ENCODE measurements at places on chromosomes 3 and 15.
A peak's percentile ranks its signal among the peaks of the same experiment; 100 is the strongest.

GRCh38 chr15:94460624-94461023 lies 229.3 kb downstream of the MCTP2 start:
- DNase-seq: no peak

DNA sequence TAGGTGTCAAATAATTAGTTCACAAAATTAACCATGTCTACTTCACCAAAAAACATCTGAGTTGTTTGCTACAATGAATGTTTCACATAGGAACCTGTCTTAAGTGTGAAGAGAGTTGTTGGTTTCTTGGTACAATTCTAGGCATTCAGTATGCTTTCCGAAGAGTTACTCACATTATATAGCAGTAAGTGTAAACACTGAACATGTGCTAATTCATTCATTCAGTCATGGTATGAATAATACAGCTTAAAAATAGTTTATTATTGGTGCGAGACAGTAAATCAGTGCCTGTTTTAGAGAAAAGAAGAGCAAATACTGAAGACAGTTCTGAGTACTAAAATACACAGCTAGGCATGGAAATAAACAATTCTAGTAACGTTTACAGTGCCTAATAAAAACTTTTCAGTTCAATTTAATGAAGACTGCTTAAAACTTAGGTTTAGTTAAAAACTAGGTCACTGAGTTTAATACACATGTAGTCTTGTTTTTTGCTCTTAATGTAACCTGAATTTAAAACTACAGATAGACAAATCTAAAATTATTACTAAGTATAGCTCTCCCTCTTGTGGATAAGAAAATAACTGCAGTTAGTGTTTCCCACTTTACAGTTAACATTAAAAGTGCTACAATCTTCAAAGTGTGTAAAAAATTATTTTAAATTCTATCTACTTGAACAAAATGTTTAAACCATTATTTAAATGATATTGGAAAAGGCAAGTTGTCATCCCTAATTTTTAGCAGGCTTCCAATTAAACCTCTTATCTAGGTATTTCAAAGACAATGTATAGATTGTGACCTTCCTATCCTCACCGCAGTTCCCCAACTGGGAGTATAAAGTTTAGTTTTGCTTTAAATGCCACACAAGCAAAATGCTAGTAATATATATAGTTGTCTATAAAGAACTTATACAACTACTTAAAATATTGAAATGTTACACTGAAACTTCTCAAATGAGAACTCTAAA lies 20.1 kb upstream of the ZCWPW2 start:
- peak; percentile 76 for DNase-seq

DNA sequence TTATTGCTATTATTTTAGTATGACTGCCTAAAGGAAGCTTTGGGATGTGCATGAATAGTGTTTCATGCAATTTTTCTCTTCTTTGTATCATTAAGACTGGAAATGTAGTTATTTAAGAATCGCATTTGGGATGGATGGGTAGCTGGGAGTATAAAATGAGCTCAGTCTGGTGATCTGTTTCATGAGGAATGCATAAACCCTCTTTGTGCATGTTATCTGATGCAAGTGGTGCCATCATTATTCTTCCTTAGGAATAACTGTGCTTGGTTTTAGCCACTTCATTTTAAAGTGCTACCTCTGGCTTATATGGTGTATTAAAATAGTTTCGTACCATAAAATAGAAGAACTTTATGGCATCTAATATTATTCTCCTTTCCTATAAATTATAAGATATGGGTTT lies 535.6 kb downstream of the GRM7 start:
- DNase-seq: no peak

DNA sequence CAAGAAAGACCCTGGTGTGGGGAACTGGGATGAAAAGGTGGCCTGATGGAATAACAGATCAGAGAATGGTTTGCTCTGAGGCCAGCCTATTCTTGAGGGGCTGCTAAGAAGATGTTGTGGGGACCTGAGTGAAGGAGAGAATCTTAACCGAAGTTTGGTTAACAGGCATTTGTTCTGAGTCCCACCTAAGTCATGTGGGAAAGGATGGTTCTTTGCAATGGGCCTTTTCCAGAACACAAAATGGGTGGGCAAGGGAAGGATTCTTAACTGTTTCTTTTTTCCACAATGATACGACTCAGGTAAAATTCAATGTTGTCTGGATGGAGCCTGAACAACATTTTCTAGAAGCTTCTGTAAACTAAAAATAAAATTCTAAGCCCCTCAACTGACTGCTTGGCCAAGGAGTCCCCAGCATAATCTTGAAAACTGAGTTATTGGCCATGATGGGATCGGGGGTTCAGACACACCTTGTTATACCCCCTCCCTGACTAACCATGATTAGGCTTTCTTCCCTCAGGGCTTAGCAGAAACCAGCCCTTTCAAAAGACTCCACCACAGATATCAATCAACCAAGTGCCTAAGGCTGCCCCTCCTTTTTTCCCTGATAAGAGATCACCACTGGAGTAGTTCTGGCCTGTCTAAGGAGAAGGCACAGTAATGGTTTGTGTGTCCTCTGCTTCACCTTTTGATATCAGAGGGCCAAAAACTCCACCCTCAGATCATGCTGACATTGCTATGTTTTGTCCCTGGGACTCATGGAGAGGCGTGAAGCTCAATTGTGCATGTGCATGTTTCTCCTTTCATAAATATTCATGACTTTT lies 30.1 kb downstream of the SCN11A start:
- DNase-seq: peak; percentile 52

DNA sequence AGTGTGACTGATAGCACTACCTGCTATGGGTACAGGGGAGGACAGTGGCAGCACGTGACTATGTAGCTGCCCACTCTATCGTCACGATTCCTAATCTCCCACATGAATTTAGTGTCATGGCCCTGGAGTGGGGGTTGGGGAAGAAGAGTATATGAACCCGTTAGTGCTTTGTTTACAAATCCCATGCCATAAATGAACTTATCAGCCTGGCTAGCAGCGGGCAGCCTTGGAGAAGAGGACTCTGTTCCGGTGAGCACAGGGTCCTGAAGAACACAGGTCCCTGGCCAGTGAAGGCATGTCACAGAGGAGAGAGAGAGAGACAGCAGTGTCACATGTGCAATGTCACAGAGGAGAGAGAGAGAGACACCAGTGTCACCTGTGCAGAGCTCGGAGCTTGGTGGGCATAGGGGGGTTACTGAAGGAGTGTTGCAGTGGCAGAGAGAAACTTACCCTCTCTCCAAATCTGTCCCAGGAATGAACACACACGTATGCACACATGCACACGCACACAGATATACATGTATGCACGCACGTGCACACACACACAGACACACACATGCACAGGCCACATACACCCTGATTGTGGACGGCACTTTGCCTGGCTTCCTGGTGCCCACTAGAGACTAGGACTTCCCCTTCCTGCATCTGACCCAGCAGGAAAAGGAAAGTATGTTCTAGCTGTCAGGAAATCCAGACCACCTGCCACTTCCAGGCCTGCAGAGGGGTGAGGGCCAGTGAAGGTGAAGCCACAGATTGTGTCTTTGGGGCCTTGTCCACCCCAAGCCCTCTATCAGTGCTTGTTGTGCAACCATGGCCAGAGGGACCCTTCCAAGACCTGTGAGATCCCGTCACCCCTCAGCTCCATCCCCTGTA lies 26.3 kb downstream of the ITGA11 start:
- no peak for DNase-seq

GRCh38 chr3:40597441-40597840 lies 72.7 kb downstream of the ZNF621 start:
- DNase-seq: no peak

- DNase-seq: peak; percentile 44
These were observed 11.2 kb downstream of the SH2D7 start for GRCh38 chr15:78103406-78104118.

Data from hematopoietic multipotent progenitor cell treated with erythropoietin and hydrocortisone succinate and interleukin-3 and kit ligand, for 6 days (in vitro differentiated cells).